ENCODE measurements at places on chromosomes 4 and X.

DNA sequence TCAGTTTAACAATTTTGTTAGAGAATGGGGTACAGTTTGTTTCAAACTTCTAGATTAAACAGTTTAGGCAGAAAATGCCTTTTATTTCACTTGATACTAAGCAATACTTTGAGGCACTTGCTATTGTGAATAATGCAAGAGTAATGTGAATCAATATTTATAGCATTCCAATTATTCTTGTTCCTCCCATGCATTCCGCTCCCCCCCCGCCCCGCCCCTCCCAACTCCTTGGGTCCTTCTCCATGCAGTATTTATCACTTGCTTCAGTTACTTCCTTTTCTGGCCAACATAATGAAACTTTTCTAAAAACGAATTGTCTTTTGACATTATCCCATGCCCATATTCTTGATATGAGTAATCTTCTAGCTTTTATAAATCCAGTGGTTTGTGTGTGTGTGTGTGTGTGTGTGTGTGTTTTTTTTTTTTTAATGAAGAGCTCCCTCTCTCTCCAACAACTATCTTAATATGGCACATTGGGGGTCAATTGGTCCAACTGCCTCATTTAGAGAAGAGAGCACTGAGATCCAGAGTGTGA lies 1.6 kb downstream of the BANK1 start:
- DNase-seq: no peak

- DNase-seq: no peak
These were observed 13.3 kb upstream of the MID1 start for GRCh38 chrX:10633722-10634121.

- DNase-seq: no peak
These were observed 5.7 kb upstream of the SCOC start for GRCh38 chr4:140367738-140368137.

DNA sequence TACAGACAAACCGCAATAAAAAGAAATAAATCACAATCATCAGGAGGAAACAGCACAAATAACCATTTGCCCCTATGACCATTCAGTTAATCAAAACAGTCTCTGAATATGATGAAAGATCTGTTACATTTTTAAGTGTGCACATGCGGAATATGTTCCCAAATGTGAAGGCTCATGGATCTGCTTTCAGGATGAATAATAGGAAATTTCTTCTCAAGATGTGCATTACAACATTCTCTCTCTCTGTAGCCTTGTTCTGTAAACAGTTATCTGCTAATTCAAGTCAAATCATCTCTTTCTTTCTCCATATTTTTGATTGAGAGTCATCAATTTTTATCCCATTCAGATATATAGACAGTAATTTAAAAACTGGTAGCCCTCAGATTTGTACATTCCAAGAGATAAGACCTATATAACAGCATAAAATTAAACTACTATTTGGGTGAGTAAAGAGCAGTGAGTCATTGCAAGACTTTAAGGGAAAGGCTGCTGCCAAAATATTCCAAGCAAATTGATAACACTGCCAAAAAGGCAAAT lies 433.9 kb upstream of the ATOH1 start:
- no peak for DNase-seq
